ENCODE measurements at places on chromosomes 7 and 10.

DNA sequence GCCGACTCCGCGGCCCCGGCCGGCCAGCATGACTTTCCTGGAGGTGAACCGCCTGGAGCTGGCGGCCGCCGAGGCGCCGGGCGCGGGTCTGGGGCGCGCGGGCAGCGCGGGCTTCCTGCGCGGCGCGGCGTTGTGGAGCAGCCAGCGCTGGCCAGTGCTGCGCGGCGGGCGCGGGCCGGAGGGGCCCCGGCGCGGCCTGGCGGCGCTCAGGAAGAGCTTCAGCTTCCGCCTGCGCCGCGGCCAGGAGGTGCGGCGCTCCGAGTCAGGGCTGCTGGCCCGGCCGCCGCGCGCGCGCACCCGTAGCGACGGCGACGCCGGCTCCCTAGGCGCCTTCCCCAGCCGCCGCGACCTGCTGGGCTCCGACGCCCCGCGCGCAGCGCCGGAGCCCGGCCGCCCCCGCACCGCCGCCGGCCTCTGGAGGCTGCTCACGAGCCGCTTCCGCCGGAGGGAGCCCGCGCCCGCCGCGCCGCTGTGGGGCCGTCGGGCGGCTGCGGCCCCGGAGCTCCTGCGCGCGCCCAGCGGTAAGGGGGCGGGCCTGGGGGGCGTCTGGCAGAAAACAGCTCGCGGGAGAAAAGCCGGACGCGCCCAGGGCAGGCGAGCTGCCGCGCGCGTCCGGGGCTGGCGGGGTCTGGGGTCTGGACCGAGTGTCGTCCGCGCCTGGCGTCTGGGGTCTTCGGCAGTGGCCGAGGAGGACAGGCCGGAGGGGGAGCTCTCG is 29.0 kb downstream of the AGAP3 start:
- no peak for DNase-seq

- DNase-seq = no peak
Measured at GRCh38 chr10:9670911-9671310, 1346.8 kb upstream of the CELF2 start.

DNA sequence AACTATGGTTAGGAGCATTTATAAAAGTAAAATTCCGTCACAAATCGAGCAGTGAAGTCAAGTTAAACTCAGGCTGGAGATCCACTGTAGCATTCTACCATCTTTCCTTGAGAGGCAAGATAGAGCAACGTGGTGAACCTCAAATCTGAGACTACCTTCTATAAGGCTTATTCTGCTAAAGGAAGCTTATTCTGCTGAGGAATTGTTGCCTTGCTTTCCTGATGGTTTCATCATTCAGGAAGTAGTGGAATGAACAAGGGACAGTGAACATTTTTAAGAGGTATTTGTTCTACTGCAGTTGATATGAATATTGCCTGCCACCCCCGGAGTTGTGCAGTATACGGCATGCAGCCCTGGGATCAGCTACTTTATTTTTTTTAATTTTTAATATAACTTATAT is 170.8 kb downstream of the VPS50 start:
- no peak for DNase-seq

GRCh38 chr7:158904599-158904998 is 48.2 kb downstream of the DYNC2I1 start:
- no peak for DNase-seq

GRCh38 chr10:67776371-67776770 is 61.6 kb downstream of the DNAJC12 start:
- DNase-seq = no peak

DNA sequence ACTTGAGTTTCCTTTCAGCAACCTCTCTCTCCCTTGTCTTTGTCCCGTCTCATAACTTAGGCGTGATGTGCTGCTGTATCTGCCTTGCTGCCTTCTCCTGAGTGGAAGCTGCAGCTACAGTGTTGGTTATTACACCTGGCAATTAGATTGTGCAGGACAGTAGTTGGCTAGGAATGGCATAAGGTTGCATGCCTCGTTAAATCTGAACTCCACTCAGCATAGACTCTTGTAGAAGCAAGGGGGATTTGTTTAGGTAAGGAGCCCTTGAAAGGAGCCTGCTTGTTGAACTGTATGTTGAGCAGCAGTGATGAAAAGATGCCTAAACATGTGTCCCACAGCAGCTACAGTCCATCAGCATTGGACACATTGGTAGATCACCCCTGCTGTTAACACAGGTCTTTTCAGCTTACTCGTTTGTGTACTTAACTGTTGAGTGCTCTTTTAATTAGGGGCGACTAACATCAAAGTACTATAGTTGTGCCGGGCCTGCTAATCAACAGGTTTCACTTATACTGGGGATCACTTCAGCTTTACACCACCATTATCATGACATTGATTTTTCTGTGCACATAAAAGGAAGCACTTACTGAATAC is 225.0 kb downstream of the AUTS2 start:
- no peak for DNase-seq

- DNase-seq = no peak
Measured at GRCh38 chr7:1121886-1122831, 34.2 kb downstream of the GPER1 start.

DNA sequence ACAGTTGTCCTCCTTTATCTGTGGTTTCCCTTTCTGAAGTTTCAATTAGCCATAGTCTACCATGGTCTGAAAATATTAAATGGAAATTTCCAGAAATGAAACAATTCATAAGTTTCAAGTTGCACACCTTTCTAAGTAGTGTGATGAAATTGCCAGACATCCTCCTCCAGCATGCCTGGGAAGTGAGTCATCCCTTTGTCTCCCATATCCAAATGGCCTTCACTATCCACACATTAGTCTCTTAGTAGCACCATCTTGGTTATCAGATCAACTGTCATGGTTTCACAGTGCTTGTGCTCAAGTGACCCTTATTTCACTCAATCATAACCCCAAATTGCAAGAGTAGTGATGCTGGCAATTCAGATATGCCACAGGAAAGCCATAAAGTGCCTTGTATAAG is 83.4 kb upstream of the PPP1R9A start:
- DNase-seq = peak; percentile 16

DNA sequence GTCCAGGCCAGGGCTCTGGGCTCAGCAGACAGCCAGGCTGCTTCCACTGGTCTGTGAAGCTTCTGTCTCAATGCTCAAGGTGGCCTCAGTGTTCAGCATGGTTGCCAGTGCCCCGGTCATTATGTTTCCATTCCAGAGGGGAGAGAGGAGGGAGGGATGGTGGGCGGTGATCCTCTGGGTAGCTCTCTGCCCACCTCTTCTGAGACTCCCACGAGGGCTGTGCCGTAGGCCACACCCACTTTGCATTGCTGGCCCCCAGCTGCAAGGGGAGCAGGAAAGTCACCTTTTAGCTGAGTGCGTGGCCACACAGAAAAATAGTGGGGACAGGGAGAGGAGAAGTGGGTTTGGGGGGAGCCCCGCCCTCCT is 42.5 kb downstream of the FOXK1 start:
- DNase-seq = no peak

GRCh38 chr7:104106108-104106905 is 101.5 kb downstream of the ORC5 start:
- no peak for DNase-seq

DNA sequence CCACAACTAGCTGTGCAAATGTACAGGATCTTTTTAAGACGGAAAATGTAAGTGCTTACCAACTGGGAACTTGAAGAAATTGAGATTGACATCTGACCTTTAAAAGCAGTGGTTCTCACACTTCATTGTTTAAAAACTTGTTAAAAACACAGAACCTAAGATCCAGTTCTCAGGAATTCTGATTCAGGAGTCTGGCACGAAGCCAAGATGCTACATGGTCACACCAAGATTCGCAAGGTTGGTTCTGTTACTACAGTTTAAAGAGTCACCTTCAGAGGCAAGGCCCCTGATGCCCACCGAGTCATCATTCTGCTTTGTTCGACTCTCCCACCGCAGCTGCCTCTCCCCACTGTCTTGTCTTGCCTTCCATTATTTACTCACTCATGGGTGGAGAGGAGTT is 113.3 kb downstream of the GLI3 start:
- DNase-seq = no peak

- DNase-seq = no peak
Measured at GRCh38 chr10:11881477-11882417, 58.6 kb downstream of the PROSER2 start.

- DNase-seq = no peak
Measured at GRCh38 chr7:98556288-98556687, 60.8 kb upstream of the NPTX2 start.

DNA sequence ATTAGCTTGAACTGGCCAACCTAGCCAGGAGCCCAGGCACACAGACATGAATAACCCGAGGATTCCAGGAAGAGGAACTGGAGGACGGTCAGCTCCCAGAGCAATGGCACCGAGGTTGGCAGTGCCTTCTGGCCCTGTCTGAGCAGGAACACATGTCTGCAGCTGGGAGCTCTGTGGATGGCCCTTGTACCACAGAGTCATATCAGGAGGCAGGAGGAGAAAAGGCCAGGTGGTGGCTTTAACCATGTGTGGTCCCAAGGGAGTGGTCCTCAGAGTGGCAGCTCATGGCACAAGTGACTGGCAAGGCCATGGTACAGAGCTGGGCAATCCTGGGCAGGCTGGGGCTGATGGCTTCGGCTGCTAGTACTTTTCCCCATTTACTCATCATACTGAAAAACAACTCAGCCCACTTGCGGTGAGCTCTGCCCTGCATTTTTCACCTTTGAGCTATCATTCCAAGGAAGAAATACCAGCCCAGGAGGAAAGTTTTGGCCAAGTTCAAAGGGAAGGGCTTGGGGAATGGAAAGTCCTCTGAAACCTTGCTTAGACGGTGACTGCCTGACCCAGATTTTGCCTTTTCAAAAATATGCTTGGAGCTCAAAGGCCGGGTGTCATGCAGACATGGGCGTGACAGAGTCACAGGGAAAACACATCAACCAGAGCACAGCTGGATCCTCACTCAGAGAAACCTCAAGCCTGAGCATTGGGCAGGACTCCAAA is 25.7 kb upstream of the LOXL4 start:
- DNase-seq = no peak

- DNase-seq = no peak
Measured at GRCh38 chr10:120979435-120980278, 128.5 kb downstream of the WDR11 start.

DNA sequence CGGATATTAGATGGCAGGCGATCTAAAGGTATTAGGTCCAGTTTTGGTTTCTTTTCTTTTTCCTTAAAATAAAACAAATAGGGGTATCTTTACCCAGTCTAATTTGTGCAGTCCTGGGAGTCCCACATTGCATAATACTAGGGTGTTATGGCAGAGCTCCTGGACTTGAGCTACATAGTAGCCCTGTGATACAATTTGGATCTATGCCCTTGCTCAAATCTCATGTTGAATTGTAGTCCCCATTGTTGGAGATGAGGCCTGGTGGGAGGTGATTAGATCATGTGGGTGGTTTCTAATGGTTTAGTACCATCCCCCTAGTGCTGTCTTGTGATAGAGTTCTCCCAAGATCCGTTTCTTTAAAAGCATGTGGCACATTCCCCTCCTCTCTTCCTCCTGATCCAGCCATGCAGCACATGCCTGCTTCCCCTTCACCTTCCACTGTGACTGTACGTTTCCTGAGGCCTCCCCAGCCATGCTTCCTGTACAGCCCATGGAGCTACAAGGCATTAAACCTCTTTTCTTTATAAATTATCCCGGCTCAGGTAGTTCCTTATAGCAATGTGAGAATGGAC is 141.9 kb downstream of the RPS24 start:
- DNase-seq = no peak

DNA sequence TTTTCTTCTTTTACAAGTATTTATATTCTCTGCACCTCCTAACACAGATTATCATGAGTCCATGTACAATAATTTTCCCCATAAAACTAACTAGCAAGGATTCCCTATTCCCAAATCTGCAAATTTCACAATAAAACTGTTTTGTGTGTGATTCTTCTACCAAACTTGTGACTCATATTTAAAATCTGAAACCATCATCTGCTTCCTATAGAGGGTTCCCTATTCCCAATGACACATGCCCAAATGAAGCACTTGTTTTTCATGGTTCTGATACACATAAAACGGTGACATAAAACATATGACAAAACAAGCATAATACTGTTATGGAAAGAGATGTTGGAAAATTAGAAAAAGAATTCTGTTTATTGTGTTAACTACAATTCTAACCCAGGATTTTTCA is 657.6 kb downstream of the PARD3 start:
- no peak for DNase-seq

- DNase-seq = no peak
Measured at GRCh38 chr7:142868986-142869415, 14.1 kb downstream of the EPHB6 start.
